Left ventricle myocardium inferior (tissue), 1 donor: ENCODE measurements at places on chromosomes 6 and 20. TPM values are rescaled to one million over a fixed set of nuclear protein-coding genes. Genes with fewer than 3 reads are reported as not detected.

SCRT2 gene
- total RNA-seq: not detected

TSHZ2 gene
- 3.1 TPM for total RNA-seq

PLEKHG1 gene
- 7.4 TPM for total RNA-seq

SPDEF gene
- total RNA-seq: 0.11 TPM

EPPIN gene
- not detected for total RNA-seq

DEFB132 gene
- total RNA-seq: not detected

HEY2 gene
- total RNA-seq: 25.6 TPM

THBD gene
- total RNA-seq: 13.8 TPM

CRISP2 gene
- not detected for total RNA-seq

HMGCLL1 gene
- 1.2 TPM for total RNA-seq

- no peak for DNase-seq
Measured at GRCh38 chr6:79705456-79705995, 74.4 kb downstream of the SH3BGRL2 start.

DNA sequence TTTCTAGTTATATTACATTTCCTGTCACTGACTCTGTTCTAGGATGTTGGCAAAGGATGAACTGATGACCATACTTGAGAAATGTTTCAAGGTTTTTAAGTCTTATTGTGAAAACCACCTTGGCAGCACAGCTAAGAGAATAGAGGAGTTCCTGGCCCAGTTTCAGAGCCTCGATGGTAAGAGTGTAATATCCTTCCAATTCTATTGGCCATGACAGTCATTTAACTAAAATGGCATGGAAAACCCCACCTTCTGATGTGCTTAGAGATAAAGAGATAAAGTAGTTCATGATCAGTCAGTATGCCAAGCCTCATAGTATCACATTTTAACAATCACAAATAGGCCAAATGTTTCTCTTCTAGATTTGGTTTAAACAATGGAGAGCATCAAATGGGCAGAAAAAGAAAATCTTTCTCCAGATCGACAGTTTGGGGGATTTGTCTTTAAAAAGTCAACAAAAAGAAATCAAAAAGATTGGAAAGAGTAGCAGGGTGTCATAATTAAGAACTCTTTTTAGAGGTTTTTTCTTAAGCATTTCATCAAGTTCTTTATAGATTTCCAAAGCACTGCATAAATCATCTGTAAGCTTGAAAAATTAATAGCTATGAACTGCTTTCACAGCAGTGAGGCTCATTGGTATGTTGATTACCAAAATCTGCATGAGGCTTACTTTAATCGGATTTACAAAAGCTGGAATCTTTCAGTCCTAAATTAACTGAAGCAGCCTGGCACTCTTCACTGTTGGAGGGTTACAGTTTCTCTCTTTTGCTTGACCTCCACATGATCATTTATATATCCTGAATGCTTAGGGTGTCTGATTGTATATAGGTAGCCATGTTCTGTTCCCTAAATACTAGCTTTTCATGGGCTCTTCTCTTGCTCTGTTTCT, 48.7 kb downstream of the AKIRIN2 start:
- DNase-seq: no peak

DNA sequence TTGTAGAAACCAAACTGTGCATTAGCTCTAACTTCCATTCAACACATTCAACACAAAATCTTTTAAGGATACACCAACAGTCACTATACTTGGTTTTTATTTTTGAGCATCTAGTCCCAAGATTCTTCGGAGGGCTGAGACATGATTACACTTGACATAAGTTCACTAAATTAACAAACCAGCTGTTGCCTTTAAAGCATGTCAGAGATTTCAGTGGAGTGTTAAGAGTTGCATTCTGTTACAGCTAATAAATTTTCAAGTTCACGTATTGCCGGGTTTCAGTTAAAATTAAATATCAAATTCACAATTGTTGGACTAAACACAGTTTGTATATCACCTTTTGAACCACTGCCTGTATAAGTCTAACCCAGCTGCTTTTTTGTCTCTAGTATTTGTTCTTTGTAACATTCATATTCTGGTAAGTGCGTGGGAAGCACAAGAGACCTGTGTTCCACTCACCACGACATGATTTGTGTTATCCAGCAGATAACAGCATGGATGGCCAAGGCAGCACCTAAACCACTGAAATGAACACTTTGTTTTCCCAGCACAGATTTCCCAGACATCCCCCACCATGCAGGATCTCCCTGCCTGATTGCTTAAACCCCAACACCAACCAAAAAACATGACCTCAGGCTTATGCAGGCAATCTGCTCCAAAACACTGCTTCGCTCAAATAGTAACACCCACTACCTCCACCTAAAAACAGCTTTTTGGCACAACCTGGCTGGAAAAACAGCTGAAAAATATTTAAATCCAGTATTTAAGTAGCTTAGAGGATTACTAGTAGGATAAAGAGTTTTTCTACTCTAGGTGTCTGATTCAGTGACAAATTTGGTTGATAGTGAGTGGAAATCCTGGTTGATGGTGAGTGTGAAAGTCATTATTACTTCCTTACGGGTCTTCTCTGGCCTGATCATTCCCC, 286.5 kb upstream of the NT5E start:
- DNase-seq: no peak

- no peak for DNase-seq
Measured at GRCh38 chr6:3766214-3766613, 14.7 kb upstream of the PXDC1 start.

DNA sequence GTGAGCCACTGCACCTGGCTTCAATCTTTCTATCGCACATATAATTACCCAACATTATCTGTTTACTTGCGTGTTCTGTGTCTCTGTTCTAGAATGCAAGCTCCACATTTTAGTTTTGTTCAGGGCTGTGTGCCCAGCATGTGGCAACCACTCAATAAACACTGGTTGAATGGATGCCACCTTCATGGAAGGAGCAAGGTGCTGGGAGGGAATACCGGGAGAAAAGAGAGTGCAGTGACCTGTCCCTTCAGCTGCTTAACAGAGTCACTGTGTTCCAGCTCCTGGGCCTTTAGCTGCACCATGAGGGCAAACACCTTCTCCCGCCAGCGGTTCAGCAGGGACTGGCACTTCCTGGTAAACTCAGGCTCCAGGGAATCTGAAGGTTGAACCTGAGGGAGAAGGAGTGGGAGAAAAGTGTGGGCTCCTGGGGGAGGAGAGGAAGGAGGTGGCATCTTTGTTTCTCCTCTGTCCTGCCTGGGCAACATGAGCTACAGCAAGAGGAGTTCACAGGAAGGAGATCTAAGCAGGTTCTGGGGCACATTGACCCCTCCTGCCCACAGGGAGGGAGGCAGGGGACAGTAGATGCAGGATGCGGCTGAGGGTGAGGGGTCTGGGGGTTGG, 7.7 kb downstream of the CCHCR1 start:
- DNase-seq: no peak

- no peak for DNase-seq
Measured at GRCh38 chr20:62970307-62971210, 18.1 kb downstream of the SLC17A9 start.

DNA sequence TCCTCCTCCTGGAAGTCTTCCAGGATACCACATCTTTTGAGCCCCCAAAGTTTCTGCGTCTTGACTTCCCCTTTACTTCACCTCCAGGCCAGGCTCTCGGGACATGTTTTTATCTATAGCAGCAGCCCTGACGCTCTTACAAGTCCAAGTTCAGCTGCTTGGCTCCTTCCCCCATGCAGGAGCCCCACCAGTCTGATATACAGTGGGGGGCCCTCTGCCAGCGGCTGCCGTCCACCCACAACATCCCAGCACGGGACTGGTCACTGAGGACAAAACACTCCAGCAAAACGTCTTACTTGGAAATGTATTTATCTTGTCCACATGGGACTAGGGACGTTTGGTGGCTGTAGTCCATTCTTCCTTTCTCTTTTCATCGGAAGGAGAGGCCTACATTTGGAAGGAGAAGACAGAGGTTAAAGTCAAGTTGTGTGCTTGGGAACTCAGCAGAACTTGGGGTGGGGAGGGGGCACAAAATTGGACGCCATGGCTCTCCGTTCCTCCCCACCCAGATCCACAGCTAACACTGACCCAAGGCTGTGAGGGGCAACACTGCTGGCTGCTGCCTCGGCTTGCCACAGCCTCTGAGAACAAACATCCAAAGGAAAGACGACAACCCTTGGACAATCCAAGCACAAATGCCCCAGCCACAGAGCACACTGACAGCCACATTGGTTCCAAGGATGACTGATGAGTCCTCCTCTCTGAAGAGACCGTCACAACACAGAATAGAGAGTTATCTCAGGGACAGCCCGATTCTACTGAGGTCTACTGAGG, 79.2 kb downstream of the PRND start:
- no peak for DNase-seq

GRCh38 chr20:51529081-51529681, 13.3 kb downstream of the NFATC2 start:
- DNase-seq: no peak
